ENCODE measurements at places on chromosomes 7 and 10. TPM values are rescaled to one million over a fixed set of nuclear protein-coding genes. Genes with fewer than 3 reads are reported as not detected.

LAMB1 gene
- polyA plus RNA-seq = 522 TPM

NUTM2B gene
- polyA plus RNA-seq = 2.9 TPM

VPS37D gene
- 12.0 TPM for polyA plus RNA-seq

CWF19L1 gene
- 30.7 TPM for polyA plus RNA-seq

WNT8B gene
- 1.0 TPM for polyA plus RNA-seq

CLDN4 gene
- 98.4 TPM for polyA plus RNA-seq

NDUFB8 gene
- polyA plus RNA-seq = 203 TPM

C7orf33 gene
- not detected for polyA plus RNA-seq

SFTPD gene
- polyA plus RNA-seq = 0.97 TPM

ANXA8 gene
- polyA plus RNA-seq = 0.28 TPM

MKX gene
- 0.12 TPM for polyA plus RNA-seq

BEND7 gene
- 40.9 TPM for polyA plus RNA-seq

NOBOX gene
- polyA plus RNA-seq = not detected

OPN1SW gene
- polyA plus RNA-seq = 1.9 TPM

CPVL gene
- 47.4 TPM for polyA plus RNA-seq

GPR26 gene
- 0.02 TPM for polyA plus RNA-seq

ABCB1 gene
- polyA plus RNA-seq = 17.0 TPM

Data from left renal cortex interstitium (tissue), 4 donors.